Stimulated activated CD4-positive, alpha-beta T cell treated with anti-CD3 and anti-CD28 coated beads, Interleukin-4, amount 100 ng/mL, for 4 hours (primary cell): ENCODE measurements at places on chromosomes 6 and 20.

DNA sequence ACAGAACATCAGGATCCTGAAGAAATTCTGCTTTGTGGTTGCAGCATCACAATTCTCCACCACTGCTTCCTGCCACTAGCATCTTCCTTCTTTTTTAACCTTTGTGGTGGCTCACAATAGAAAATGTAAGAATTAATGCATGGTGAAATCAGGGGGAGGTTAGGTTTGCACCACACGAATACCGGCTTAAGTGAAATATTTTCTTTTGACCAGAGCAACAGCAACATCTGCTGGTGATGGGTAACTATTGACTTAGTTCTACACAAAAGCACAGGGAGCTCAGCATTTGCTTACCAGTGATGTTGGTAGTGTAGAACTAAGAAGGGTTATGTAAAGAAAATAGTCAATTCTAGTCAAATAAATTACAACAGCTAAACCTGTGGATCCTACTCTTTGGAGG, 280.5 kb downstream of the SYNE1 start:
- DNase-seq: no peak

DNA sequence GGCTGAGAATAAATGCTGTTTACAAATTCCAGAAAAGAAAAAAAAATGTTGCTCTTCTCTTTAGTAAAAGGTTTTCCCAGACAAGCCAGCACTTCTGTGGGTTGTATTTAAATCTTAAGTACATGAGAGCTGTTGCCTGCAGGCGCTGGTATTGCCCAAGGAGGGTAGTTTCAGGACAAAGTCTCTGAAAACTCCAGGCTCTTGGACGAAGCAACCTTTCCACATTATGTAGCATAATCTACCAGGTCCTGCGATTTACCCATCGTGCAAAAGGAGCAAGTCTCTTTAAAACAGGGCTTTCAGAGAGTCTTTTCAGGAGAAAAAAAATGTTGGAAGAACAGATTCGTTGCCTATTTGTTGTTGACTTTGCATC, 65.6 kb downstream of the PLG start:
- DNase-seq: no peak

DNA sequence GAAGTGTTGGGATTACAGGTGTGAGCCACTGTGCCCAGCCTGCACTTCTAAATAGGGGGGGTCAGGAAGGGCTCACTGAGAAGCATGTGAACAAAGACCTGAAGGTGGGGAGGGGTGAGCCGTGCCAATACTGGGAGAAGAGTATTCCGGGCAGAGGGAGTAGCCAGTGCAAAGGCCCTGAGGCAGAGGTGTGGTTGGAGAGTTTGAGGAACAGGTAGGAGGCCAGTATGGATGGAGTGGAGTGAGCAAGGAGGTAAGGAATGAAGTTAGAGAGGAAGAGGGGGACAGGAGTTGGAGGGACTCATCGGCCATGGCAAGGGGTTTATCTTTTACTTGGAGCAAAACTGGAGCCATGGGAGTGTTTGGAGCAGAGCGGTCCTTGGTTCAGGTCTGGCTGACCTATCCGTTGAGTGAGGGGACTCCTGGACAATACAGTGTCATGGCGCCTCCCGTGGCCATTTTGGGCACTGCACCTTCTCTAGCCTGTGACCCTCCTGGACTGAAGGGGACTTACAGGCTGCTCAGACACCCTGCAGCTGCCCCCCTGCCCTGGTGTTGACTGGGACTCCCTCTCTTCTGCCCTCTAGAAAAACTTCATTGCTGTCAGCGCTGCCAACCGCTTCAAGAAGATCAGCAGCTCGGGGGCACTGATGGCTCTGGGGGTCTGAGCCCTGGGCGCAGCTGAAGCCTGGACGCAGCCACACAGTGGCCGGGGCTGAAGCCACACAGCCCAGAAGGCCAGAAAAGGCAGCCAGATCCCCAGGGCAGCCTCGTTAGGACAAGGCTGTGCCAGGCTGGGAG, 12.1 kb downstream of the FOXS1 start:
- DNase-seq: peak; percentile 29

GRCh38 chr20:54063992-54064676, 6.3 kb downstream of the BCAS1 start:
- peak; percentile 5 for DNase-seq

DNA sequence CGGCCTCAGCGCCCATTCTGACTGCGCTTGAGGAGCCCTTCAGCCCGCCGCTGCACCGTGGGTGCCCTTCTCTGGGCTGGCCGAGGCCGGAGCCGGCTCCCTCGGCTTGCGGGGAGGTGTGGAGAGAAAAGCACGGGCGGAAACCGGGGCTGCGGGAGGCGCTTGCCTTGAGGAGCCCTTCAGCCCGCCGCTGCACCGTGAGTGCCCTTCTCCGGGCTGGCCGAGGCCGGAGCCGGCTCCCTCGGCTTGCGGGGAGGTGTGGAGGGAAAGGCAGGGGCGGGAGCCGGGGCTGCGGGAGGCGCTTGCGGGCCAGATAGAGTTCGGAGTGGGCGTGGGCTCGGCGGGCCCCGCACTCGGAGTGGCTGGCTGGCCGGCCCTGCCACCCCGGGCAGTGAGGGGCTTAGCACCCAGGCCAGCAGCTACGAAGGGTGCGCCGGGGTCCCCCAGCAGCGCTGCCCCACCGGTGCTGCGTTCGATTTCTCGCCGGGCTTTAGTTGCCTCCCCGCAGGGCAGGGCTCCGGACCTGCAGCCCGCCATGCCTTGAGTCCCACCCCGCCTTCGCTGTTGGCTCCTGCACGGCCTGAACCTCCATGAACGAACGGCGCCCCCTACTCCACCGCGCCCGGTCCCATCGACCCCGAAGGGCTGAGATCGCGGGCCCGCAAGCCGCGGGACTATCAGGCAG, 45.7 kb upstream of the MCUR1 start:
- DNase-seq: no peak

DNA sequence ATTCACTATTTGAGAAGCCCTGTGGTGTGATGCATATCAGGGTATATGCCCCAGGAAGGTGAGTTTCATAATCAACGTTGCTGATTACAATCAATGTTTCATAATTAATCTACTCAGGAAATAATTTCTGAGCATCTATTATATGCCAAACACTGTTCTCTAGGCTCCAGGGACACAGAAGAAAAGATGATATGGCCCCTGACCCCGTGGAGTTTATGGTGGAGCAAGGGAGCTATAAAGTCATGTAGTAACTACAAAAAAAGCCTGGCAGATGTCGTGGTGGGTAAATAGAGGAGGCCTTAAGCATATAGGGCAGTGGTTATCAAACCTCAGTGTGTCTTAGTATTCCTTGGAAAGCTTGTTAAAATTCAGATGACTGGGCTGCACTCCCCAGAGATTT, 40.1 kb upstream of the BCAS1 start:
- no peak for DNase-seq

GRCh38 chr20:38221119-38221589, 39.4 kb downstream of the KIAA1755 start:
- DNase-seq: peak; percentile 66

GRCh38 chr20:21017528-21018085, 88.6 kb downstream of the LINC00237 start:
- no peak for DNase-seq

GRCh38 chr20:47306755-47307370, 49.6 kb downstream of the ZMYND8 start:
- no peak for DNase-seq

DNA sequence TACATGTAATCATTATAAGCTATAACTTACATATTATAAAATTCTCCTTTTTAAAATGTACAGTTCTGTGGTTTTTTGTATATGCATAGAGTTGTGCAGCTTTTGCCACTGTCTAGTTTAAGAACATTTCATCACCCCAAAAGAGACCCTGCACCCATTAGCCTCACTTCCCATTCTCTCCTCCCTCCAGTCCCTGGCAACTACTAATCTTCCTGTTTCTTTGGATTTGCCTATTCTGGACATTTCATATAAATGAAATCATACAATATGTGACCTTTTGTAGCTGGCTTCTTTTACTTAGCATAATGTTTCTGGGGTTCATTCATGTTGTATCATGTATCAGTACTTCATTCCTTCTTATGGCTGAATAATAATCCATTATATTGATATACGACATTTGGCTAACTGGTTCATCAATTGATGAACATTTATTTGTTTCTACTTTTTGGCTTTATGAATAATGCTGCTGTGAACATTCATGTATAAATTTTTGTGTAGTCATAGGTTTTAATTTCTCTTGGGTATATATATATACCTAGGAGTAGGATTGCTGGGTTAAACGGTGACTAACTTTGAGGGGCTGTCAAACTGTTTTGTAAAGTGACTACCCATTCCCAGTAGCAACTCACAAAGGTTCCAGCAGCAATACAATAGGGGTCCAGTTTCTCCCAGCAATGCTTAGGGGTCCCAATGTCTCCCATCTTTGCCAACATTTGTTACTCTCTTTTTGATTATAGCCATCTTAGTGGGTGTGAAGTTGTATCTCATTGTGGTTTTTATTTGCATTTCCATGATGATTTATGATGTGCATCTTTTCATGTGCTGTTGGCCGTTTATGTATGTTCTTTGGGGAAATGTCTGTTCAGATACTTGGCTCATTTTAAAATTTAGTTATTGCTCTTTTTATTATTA, 10.7 kb downstream of the PTPRA start:
- no peak for DNase-seq

- no peak for DNase-seq
These were observed 13.0 kb downstream of the PIM1 start for GRCh38 chr6:37182736-37183590.

- no peak for DNase-seq
These were observed 699.0 kb downstream of the KHDRBS2 start for GRCh38 chr6:61586934-61587537.

DNA sequence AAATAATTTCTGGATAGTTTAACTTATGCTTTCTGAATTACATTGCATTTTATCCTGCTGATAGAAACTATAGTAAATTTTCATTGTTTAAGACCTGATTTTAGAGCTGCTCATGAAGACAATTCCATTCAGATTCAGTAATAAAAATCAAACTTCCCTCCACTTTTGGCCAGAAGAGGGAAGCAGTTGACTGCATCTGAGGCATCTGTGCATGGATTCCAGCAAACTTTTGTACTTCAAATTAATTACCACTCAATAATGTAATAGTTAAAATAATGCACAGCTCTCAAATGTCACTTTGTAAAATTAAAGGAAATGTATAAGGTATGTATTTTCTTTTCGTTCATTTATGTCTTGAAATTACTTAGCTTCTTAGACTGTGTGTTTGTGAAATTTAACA, 64.2 kb upstream of the SLC35B3 start:
- DNase-seq: no peak

DNA sequence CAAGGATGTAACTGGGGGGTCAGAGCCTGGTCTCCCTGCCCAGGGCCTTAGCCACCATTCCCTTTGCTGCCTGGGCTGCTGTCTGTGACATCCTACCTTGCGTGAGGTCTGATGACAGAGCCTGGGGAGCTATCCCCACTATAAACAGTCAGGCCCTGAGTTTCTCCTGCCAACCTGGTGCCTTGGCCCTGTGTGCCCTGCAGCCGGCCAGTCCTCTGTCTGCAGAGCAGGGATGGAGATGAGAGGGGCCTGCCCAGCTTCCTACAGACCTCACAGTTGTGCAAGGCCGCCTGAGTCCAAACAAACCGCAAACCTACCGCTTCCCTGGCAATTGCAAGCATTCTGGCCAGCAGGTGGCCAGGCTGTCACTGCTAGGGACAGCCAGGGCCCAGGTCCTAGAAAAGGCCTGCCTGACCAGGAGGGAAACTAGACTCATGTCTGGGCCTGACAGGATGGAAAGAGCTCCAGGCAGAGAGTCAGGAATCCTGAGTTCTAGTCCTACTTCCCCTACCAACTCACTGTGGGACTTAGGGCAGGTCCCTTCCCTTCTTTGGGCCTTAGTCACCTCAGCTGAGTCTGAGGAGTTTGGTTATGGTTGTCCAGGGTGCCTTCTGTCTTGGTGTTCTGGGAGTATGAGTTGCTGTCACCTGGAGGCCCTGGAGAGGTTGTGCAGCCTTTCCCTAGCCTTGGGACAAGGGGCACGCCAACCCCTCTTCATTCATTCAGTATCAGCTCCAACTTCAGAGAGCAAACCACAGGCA, 86.2 kb downstream of the VEGFA start:
- no peak for DNase-seq

- no peak for DNase-seq
These were observed 51.6 kb downstream of the LAMA4 start for GRCh38 chr6:112202639-112203341.

GRCh38 chr6:14656078-14656521, 538.5 kb downstream of the CD83 start:
- no peak for DNase-seq

DNA sequence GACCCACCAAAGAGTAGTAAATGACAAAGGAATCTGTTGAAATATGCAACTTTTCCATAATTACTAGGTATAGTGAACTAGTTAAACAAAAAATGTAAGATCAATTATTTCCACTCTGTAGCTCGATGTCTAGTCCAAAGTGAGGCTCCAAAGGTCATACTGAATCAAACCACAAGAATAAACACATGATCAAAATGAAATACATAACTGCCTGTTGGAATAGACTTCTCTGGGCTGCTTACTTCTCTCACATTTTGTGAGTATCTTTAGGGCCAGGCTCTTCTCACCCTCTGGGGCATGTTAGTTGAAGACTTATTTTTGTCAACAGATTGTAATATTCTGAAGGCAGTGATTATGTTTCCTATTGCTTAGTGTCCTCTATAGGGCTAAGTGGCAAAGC, 103.7 kb upstream of the TMEM170B start:
- no peak for DNase-seq

DNA sequence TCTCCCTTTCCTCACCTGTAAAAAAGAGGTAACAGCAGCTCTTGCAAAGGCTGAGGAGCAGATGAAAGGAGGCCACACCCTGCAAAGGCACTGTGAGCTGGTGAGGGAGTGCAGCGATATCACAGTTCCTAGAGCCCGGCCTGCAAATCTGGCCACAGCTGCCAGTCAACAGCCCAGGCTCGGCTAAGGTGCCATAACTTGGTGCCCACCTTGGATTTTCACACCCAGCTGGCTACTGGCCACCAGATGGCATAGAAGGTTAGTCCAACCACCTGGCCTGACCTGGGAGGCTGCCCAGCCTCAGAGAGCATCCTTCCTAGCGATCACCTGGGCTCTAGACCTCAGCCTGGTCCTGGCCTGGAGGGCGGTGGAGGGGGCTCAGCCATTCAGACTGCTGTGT, 46.8 kb downstream of the KCNB1 start:
- no peak for DNase-seq

DNA sequence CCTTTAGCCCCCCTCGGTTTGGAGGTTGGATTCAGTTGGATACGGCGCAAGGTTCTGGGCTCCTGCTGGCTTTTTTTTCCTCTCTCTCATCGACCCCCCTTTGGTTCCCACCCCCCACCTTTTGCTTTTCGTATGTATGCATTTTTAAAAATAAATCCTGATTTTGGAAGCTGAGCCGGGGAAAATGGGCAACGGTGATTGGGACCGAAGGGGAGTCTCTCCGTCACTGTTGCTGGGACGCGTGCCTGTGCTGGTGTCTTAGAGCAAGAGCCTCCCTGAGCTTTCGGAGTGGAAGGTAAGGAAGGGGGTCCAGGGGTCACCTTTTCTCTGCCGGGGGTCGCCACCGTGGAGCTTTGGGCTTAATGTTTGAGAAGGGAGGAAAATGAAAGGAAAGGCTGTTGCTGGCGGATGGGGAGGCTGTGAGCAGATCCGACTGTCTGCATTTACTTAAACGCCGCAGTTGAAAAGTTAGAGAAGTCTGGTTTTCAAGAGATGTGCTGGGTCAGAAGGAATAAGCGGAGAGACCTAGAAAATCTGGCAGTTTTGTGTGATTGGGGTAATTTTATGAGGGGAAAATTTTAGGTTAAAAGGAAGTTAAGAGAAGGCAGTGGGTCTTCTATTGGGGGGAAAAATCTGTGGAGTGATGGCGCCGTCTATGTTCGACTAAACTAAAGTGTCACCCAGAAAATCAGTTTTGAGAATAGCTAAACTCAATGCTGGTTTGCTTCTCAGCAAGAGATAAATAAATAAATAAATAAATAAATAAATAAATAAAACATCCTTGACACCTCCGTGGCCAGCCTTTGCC, 828 bp downstream of the ADGRB3 start:
- no peak for DNase-seq
